ENCODE measurements at places on chromosomes 3 and 15. TPM values are rescaled to one million over a fixed set of nuclear protein-coding genes. Genes with fewer than 3 reads are reported as not detected.

- no peak overlapping the region for H3K4me3 ChIP-seq
- DNase-seq = no peak
- H3K27me3 ChIP-seq = no peaks in the 10 kb centered on the region
- H3K4me1 ChIP-seq = no peaks in the 10 kb centered on the region
These were observed 357.8 kb upstream of the TBL1XR1 start for GRCh38 chr3:177554895-177555759.

DNA sequence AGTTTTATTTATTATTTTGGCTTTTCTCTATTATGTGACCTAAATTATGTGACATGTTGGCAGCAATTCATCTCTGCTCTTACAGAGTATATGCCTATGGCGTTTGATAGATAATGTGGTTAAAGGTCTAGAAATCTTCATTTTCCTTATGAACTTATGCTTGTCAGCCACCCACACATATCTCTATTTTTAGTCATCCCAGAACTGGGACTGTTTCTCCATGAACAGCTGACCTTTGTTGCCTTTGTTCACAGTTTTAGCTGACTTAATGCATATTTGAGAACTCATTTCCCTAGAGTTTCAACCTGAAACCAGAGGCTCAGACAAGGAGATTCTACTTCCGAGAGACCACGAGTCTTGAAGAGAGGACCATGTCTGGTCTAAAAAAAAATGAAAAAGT is 176.5 kb downstream of the RAP2B start:
- DNase-seq = no peak
- no peak overlapping the region for H3K27ac ChIP-seq

GRCh38 chr15:50945725-50946124 is 37.2 kb downstream of the AP4E1 start:
- DNase-seq = peak; percentile 32
- H3K36me3 ChIP-seq = peaks cover 2% of the 10 kb centered on the region
- no peak overlapping the region for H3K4me3 ChIP-seq
- peaks cover 5% of the 10 kb centered on the region for H3K4me1 ChIP-seq
- no peaks in the 10 kb centered on the region for H3K27me3 ChIP-seq

DNA sequence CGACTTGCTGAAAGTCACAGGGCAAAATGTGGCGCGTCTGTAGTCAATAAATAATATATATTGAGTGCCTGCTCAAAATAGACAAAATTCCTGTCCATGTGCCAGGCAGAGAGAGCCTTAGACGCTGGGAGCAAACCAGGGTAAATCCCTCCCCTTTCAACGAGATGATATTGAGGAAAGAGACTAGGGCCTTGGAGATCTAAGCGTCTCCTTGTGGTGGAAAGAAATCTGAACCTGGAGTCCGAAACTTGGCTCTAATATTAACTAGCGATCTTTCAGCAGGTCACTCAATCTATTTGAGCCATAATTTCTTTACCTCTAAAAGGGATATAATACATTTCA is 348 bp upstream of the DPP8 start:
- H3K4me3 ChIP-seq = peak overlapping the region; percentile 92
- no peaks in the 10 kb centered on the region for H3K36me3 ChIP-seq
- H3K27ac ChIP-seq = no peak overlapping the region

DNA sequence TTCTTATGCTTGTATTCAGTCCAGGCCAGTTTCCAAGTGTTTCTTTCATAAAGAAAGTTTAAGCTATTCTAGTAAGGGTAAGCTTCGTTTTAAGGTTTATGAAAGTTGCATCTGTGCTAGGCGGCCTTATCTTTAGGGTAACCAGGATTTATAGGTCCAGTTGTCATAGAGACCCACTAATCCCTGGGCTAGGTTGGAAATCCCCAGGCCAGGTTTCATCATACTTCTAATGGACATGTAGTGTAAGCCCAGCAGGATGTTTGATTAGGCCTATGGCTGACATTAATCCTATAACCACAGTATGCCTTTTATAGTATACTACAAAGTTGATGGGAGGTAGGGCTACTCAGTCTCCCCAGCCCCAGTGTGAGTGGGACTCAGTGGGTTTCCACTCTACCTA is 312.4 kb downstream of the CACNA2D3 start:
- no peaks in the 10 kb centered on the region for H3K36me3 ChIP-seq
- H3K4me3 ChIP-seq = no peak overlapping the region
- H3K27me3 ChIP-seq = no peaks in the 10 kb centered on the region
- no peak for DNase-seq

GRCh38 chr3:5888851-5889250 is 701.3 kb downstream of the EDEM1 start:
- no peaks in the 10 kb centered on the region for H3K4me1 ChIP-seq
- no peak overlapping the region for H3K27ac ChIP-seq
- DNase-seq = no peak
- H3K27me3 ChIP-seq = no peaks in the 10 kb centered on the region
- no peak overlapping the region for H3K4me3 ChIP-seq

DNA sequence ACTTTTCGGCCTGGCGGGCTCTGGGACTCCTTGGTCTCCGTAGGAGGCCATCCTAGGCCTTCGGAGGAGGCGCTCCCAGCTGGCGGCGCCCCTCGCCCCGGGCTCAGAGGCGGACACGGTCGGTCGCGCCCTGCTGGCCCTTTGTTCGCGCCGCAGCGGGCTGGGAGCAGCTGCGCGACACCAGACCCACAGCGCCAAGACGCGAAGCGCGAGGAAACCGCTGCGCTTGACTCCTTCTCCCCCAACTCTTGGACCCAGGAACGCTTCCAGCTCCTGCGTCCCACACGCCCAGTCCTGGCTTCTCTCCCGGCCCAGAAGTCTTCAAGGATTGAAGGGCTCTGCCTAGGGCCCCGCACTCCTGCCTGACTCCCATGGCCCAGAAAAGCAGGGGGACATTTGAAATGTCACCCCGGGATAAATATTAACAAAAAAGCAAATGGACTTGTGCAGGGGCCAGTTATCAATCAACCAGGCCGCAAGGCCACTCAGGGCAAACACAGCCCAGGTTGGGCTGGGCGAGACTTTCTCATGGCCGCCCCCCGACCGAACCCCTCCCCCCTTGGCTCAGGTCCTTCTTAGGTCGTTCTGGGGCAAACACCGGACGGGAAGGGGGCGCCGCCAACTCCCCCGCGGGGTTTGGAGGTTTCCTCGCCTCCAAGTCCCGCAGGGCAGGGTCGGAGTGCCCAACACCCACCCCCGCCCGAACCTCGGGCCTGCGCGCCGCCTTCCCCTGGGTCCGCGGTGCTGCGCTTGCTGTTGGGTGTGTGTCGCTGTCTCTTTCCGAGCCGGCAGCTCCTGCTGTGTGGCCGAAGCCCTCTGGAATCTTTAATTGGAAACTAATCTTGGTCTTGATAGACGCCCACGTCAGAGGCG is 5.1 kb downstream of the ONECUT1 start:
- H3K27ac ChIP-seq = no peak overlapping the region
- H3K4me3 ChIP-seq = no peak overlapping the region

DNA sequence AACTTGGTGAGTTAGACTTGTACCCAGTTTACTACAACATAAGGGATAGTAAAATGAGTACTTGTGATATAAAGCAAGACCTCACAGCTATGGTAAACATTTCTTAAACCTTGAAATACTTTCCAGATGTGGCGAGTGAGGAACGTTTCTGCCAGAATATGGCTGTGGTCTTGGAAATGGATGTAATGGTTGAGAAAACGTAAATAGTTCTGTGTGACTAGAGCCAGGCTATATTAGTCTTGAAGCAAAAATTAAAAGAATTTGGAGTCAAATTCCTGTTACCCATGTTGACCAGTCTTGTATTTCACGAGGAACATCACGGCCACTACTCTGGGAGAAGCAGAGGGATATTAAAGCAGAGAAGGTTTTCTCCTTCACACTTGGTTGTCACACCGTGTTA is 15.3 kb downstream of the OR4F15 start:
- no peak overlapping the region for H3K4me3 ChIP-seq
- no peaks in the 10 kb centered on the region for H3K36me3 ChIP-seq
- H3K27me3 ChIP-seq = no peaks in the 10 kb centered on the region
- H3K4me1 ChIP-seq = no peaks in the 10 kb centered on the region
- H3K27ac ChIP-seq = no peak overlapping the region

GRCh38 chr3:150035301-150035779 is 64.6 kb upstream of the PFN2 start:
- H3K27ac ChIP-seq = no peak overlapping the region
- no peaks in the 10 kb centered on the region for H3K4me1 ChIP-seq
- no peak overlapping the region for H3K4me3 ChIP-seq
- H3K36me3 ChIP-seq = no peaks in the 10 kb centered on the region
- DNase-seq = no peak

TM4SF1 gene
- total RNA-seq = 559 TPM

HHATL gene
- not detected for total RNA-seq

GOLGA6L7 gene
- total RNA-seq = not detected

DUT gene
- total RNA-seq = 135 TPM

SLCO3A1 gene
- total RNA-seq = 0.83 TPM

TWF2 gene
- total RNA-seq = 82.6 TPM

ALPK3 gene
- total RNA-seq = 36.2 TPM

MINDY2 gene
- total RNA-seq = 13.7 TPM

KCNAB1 gene
- 11.7 TPM for total RNA-seq

SLC6A6 gene
- 38.0 TPM for total RNA-seq

Measured in endothelial cell of umbilical vein (primary cell).